Activated CD4-positive, CD25-positive, alpha-beta regulatory T cell treated with anti-CD3 and anti-CD28 coated beads, Interleukin-2, amount 50 U/mL, for 16 hours (primary cell): ENCODE measurements at places on chromosomes 7 and 10.

GRCh38 chr10:101046332-101047238 lies 15.2 kb upstream of the KAZALD1 start:
- no peak for DNase-seq

GRCh38 chr7:70439651-70440050 lies 692.3 kb upstream of the GALNT17 start:
- DNase-seq, result no peak

DNA sequence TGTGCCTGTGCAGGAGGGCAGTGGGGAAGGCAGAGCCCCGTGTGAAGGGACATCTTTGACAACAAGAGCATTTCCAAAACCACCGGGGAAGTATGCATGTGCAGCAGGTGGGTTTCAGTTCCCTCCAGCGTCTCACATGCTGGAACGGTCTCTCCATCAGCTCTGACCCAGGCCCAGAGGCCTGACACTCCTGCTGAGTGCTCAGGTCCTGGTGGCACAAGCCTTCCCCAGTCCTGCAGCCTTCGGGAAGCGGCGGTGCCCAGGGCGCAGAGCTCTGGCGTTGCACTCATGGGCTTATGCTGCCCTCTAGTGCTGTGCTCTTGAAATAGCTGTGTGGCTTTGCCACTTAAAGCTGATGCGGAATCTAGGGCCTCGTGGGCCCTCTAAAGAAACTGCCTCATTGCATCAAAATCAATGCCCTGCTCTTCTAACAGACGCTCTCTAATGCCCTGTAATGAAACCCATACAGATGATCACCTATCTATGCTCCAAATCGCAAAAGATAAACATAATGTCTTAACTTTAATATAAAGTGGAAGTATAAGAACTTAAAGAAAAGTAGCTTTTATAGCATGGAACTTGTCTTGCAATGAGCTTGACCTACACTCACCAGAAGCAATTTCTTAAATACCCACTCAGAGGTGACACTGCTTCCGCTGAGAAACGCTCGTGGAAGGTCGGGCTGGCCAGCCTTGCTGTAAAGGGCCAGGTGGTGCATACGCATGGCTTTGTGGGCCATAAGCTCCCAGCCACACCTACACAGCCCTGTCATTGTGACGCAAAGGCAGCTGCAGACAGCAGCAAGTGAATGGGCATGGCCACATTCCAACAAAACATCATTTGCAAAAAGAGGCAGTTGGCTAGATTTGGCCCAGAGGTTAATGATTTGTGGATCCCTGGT lies 38.6 kb downstream of the CLRN3 start:
- DNase-seq, result no peak

DNA sequence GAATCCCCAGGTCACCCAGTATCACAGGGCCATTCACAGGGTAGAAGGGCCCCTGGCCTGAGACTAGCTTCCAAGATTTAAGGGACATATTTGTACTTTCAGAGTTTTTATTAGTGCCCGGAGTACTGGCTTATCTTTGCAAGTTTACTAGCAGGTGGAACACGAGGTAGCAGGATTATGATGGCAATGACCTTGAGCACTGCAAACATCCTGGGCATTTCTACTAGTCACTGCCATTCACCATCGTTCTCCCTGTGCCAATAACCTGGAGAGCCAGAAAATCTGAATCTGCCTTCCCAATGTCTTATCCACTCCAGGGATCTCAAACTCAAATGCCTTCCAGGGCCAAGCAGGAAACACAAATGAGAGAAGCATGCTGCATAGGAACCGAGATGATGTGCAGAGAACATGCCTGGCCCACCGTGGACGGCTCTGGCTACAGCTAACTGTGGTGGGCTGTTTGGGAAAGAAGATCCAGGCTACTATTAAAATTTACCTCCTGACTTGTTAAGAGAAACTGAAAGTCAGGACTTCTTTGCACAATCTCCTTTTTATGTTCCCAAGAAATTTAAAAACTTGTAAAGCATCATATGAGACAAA lies 16.7 kb downstream of the FAM53B start:
- no peak for DNase-seq

- DNase-seq, result no peak
These were observed 26.7 kb upstream of the CUX1 start for GRCh38 chr7:101790566-101791293.

DNA sequence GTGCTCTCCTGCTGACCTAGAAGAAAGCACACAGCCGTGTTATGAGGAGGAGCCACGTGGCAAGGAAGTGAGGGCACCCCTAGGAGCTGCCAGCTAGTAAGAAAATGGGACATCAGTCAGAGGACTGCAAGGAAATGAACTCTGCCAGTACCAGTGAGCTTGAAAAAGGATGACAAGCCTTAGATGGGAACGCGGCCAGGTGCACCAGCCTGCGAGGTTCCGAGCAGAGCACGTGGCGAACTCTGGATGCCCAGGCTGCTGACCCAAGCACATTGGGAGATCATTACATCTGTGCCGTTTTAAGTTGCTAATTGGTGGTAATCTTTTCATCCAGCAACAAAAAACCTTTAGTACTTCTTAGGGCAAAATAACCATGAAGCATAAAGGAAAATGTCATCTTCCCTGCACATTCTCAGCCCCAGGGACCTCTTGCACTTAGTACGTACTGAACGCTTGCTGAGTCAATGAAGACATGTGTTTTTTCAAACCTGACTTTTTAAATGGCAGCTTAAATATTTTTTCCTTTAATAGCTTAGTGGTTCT lies 69.4 kb downstream of the AMZ1 start:
- no peak for DNase-seq

- DNase-seq, result no peak
These were observed 12.0 kb downstream of the MTG1 start for GRCh38 chr10:133405844-133406527.

DNA sequence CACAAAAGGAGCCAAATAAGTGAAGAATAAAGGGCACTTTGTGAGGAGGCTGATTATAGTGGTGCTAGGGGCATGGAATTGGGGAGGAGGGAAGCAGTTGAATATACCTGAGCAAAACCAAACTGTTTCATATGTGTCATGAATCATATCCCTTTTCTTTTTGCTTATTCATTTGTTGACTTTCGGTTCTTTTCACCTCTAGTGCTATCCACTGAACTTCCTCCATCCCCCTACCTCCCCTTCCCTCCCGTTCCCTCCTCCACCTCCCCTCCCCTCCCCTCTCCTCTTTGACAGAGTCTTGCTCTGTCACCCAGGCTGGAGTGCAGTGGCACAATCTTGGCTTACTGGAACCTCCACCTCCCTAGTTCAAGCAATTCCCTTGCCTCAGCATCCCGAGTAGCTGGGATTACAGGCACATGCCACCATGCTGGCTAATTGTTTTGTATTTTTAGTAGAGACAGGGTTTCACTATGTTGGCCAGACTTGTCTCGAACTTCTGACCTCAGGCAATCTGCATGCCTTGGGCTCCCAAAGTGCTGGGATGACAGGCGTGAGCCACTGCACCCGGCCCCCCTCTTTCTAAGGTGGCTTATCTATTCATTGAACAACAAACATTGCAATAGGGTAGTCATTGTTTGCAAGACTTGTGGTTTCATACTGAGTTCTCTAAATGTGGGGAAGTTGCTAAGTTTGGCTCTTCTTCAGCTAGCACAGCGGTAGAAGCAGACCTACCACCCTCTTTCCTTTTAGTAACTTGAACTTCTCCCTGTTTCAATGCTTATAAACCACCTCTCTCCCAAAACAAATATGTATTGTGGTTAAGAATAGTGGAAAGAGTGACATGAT lies 150.4 kb upstream of the PRPS1L1 start:
- no peak for DNase-seq
